Cardiac septum (tissue), 1 donor: ENCODE measurements at places on chromosomes 7 and 10. TPM values are rescaled to one million over a fixed set of nuclear protein-coding genes. Genes with fewer than 3 reads are reported as not detected.

- DNase-seq: no peak
Observed at GRCh38 chr7:128059143-128059988, 28.1 kb upstream of the LRRC4 start.

DNA sequence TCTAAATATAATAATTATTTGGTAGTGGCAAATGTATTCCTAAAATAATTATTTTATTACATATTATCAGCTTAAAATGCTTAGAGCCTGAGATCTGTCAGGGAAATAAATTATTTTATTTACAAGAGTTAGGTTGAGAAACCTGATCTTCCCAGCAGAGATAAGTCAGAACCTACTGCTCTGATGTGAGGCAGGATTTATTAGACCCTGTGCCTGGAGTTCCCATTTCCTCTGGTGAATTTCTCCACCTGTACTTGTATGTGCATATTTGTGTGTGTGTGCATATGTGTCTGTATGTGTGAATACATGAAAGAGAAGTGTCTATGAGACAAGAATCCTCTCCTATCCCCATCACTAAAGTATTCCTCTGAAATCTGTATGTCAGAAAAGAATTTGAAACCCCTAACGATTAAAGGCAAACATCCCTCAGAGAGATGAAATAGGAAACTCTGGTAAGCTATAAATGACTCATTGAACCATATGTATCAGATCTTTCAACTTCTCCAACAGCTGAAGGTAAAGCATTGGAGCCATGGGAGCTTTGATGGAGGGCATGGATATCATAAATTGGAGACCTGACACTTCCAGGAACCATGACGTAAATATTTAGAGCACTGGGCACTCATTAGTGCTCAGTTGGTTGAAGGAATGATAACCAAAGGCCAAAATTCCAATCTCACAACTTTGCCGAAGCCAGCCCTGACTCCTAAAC is 190.9 kb downstream of the XPNPEP1 start:
- no peak for DNase-seq

GRCh38 chr10:86058964-86059363 is 307.6 kb downstream of the GRID1 start:
- peak; percentile 71 for DNase-seq

- no peak for DNase-seq
Observed at GRCh38 chr10:35640474-35640873, 1.6 kb downstream of the FZD8 start.

GRCh38 chr10:104325436-104326435 is 12.5 kb downstream of the ITPRIP start:
- no peak for DNase-seq

Gene TLX1
- not detected for total RNA-seq

Gene LLCFC1
- total RNA-seq: not detected

Gene SUN3
- not detected for total RNA-seq
